ENCODE measurements at places on chromosomes 11 and 22. TPM values are rescaled to one million over a fixed set of nuclear protein-coding genes. Genes with fewer than 3 reads are reported as not detected.

The NKAPD1 gene
- total RNA-seq: 13.3 TPM

The PLAAT5 gene
- total RNA-seq: 0.95 TPM

The DNAL4 gene
- total RNA-seq: 6.2 TPM

The API5 gene
- total RNA-seq: 61.9 TPM

The VSIG10L2 gene
- total RNA-seq: not detected
